ENCODE measurements at places on chromosomes 7 and 10. TPM values are rescaled to one million over a fixed set of nuclear protein-coding genes. Genes with fewer than 3 reads are reported as not detected.

- no peak for DNase-seq
Observed at GRCh38 chr10:50604049-50604640, 19.6 kb downstream of the SGMS1 start.

- no peak for DNase-seq
Observed at GRCh38 chr10:117762819-117763172, 220.2 kb downstream of the EMX2 start.

DNA sequence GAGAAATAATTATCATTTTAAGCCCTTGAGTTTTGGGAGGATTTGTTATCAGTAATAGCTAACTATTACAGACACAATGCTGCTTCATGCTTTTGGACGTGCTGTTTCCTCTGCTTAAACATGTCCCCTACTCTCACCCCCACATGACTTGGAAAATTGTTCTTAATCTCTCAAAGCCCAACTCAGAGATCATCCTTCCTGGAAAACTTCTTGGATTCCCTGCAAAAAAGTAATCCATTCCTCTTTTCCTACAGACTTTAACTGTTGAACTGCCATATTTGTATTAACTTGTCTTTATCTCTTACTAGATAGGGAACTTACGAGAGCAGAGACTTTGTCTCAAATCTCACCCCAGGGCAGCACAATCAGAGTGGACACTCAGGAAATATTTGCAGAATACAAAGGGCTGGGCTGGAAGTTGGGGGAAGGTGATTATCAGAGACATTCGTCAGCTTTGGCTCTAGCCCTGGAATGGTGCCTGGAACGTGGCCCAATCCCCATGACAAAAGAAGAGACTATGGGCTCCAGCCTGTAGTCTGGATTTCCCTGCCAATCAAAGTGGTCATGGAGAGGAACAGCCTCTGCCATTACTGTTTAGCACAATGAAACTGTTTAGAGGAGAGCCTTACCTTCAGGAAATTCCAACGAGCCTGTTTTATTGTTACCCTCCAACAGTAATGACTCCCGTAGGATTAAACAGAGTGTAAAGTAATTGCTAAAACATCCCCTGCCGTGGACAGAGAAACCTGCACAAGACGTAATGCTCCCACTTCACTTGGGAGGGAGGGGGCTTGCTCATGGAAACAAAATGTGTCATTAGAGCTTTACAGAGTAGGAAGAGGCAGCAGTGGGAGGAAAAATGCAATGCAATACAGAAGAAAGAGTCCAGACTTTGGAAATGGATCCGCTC is 140.4 kb upstream of the AUTS2 start:
- no peak for DNase-seq

- peak; percentile 19 for DNase-seq
Observed at GRCh38 chr10:16520900-16521299, 779 bp downstream of the C1QL3 start.

The FRAT1 gene
- 16.7 TPM for total RNA-seq

DNA sequence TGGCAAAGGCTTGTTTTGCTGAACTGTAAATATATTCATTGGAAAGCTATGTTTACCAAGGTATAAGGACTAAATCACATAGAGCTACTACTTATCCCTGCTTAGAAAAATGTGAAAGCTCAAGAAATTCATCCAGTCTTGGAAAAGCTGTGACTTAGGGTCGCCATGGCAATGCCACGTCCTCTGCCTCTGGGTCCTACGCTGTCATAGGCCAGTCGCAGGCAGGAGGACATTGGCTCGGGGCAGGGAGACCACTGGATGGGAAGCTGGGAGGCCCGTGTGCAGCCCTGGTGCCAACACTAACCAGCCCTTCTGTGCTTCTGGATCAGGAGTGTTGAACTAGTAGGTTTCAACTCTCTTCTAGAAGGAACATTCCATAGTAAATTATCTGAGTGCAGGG is 67.3 kb upstream of the PDZD8 start:
- no peak for DNase-seq

DNA sequence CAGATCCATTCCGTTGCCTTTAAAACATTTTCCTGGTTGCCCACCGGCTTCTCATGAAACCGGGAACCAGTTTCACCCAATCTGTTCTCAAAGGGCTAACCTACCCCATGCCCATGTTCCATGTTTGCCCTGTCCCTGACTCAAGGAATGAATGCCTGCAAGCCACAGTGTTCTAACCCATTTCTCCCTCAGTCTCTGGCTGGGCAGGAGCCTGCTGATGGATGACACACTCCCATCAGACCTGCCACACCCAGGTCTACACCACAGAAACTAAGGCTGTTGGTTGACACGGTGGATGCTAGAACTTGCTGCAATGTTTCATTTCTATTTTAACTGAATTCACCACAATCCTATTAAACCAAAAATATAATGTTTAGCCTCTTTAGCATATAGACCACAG is 15.6 kb downstream of the CLRN3 start:
- DNase-seq = no peak

DNA sequence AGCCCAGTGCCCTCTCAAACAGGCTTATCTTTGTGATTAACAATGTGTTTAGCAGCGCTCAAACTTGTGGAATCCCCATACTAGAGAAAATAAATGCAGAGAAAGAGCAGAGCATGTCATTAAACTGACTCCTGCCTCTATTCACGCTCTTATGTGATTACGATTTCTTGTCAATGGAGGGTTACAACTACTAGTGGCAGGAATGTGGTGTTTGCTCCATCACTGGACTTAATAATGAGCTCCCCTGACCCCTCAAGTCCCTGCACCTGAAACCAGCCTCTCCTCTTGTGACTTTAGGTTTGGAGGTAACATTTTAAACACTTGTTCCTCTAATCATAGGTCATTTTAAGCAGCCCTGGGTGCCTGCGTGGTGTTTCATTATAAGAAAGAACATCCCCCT is 121.9 kb downstream of the PLPP4 start:
- no peak for DNase-seq

DNA sequence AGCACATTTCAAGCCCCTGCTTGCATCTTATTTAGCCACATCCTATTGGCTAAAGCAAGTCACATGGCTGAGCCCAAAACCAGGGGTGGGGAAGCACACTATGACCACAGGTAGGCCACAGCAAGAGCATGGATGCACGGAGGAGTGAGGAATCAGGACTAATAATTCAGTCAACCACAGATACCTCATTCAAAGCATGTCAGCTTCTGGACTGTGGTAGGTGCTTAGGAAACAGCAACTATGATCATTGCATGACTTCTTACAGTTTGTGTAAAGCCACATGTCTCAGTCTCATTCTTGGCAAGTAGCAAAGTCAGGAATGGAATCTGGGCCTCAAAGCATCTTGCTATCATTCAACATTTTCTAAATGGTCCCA is 79.0 kb upstream of the EMX2 start:
- no peak for DNase-seq

DNA sequence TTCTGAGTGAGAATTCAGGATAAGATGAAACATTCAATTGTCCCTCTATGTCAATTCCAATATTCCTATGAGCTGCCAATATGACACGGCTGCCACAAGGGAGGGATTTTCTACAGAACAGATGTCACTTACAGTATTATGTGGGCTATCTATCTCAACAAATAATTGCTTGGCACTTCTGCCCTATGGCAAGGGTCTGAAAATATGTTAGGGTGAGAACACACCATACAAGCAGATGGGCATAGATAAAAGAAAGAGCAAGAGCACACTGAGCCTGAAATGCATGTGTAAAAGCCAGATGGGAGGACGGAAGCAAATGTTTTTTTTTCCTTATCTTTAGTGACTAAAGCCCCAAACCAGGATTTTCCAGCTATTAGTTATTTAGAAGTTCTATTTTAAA is 70.1 kb upstream of the TFEC start:
- no peak for DNase-seq

DNA sequence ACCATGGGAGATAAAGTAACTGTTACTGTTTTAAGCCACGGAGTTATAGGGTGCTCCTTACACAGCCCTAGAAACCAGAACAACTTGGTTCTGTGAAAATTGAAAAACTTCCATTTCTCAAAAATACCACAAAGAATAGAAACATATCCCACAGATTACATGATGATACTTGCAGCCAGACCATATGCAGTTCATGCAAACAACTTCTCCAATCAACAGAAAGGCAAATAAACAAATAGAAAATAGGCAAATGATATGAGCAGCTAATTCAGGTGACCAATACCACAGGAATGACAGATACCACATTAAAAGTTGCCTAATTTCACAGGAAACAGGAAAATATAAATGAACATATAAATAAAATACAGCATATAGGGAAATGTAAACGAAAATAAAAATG is 297.5 kb downstream of the HTR7 start:
- DNase-seq = no peak

- DNase-seq = no peak
Observed at GRCh38 chr7:2120251-2120660, 112.5 kb downstream of the MAD1L1 start.

The H2BK1 gene
- total RNA-seq = not detected

DNA sequence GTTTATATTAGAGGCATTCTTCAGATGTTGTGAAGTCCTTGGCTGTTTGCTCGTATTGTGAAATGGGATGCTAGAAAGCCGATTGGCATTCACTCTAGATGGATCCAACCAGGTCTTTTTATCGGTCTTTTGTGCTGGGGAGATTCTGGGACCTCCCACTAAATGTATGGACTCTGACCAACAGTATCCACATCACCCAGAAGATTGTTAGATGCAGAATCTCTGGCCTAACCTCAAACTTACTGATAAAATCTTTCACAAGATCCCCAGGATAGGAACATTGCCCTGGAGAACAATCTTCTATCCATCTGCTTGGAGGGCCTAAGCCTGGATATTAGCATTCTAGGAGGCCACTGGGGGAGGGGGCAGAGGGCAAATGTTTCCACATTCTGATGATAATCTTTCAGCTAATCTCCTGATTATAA is 160.9 kb downstream of the PLXDC2 start:
- no peak for DNase-seq

The HOXA4 gene
- 13.7 TPM for total RNA-seq

The CSGALNACT2 gene
- total RNA-seq = 8.9 TPM

- DNase-seq = no peak
Observed at GRCh38 chr7:157432541-157432956, 95.7 kb downstream of the DNAJB6 start.

DNA sequence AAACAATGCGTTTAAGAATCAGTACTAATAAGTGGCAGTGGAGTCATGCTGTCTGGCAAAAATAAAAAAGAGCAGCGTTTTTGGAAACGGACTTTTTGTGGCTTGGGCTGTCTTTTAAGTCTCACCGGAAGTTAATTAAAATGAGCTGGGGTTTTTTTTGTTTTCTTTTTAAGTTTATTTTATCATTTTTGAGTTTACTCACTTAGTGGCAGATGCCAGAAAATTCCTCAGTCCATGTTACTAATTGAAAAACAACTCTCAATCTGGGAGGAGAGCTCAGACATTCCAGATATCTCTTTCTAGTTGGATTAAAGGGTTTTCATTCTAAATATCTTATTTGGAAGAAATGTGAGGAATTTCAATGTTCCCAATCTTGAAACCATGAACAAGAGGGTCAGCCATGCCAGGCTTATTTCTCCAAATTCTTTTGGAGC is 133.8 kb upstream of the AGR3 start:
- no peak for DNase-seq

DNA sequence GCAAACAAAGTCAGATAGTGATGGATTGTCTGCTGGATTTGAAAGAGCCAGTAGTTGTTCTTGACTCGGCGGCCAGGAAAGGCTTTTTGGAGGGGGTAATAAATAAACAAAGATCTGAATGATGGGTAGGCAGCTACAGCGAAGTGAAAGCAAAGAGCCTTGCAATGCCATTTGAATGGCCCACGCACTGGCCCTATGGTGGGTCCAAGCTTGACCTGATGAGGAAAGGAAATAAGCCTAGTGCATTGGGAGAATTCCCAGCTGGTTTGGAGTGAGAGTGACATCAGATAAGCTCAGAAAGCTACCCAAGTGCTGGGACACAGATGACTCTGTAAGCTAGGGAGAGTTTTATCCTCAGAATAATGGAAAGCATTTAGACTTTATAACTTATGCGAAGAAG is 365.2 kb downstream of the PLXDC2 start:
- DNase-seq = no peak

DNA sequence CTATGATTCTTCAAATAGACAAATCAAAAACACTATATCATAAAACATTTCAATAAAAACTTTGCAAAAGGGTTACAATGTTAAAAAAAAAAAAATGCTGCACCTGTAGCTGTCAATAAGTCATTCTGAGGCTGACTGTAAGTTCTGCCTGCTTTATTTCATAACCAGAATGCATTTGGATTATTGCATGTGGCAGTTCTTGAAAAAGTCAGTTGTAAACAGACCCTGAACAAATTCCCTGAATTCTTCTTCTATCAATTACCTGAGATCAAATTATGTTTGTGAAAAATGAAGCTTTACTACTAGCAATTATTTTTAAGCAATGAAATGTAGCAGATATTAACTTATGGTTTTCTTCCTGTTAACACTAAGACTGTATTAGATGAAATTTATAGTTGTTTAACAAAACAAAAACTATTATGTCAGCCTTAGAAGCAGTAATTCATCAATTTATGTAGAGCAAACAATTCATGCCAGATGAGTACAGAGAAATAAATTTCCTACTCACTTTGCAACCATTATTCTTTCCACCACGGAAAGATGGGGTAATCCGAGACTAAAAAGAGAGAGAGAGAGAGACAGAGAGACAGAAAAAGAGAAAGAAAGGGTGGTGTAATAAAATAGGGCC is 107.8 kb downstream of the SFMBT2 start:
- no peak for DNase-seq

- DNase-seq = no peak
Observed at GRCh38 chr10:132385721-132386418, 11.1 kb upstream of the PWWP2B start.

GRCh38 chr7:5661942-5662341 is 119.5 kb downstream of the RNF216 start:
- no peak for DNase-seq

The CPA2 gene
- total RNA-seq = 85.0 TPM

DNA sequence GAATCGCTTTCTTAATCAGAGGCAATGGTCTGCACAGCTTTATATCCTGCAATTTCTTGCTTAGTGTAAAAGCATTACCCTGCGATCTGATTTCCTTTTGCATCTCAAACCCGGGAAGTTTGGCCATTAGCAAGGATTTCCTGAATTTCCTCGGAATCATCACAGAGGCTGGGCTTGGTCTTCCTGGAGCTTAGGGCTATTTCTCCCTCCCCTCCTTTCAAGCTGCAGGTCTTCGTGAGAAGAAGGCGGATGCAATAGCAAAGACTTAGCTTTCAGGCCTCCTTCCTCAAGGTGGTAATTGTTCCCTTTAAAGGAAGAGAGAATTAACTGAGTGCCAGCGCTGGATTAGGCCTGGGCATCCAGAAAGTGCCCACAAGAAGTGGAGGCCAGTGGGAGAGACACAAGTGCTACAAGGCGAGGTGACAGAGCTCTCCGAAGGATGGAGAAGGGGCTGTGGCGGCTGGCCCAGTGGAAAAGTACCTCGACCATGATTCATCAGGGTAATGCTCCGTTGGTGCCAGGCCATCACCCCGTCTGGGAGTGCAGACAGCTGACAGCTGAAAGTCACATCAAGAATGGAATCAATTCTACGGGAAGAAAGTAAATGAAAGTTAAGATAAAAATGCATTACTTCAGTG is 4.0 kb upstream of the ARMS2 start:
- no peak for DNase-seq

The AKR1C4 gene
- total RNA-seq = 0.48 TPM

DNA sequence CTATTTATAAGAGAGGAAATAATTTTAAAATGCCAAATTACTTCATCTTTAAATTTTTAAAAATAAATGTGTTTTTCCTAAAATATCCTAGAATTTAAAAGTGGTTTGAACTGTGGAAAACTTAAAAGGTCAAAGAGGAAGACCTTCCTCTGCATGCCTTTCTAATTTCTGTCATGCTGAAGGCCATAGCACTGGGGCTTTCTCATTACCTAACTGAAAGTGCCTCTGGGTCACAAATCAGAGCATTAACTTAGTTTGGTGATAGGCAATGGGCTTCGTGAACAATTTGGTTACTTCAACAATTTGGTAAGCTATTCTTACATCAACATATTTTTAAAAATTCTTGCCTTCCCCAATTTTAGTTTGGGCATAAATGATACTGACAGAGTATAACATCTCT is 100.2 kb upstream of the SAMD8 start:
- DNase-seq = no peak

Measured in progenitor cell of endocrine pancreas (in vitro differentiated cells).